ENCODE measurements at places on chromosomes 3 and 15. TPM values are rescaled to one million over a fixed set of nuclear protein-coding genes. Genes with fewer than 3 reads are reported as not detected.

NEK10 gene
- 3.9 TPM for total RNA-seq

TPM1 gene
- total RNA-seq, result 11.2 TPM

FRMD5 gene
- not detected for total RNA-seq

SAXO2 gene
- total RNA-seq, result not detected

- DNase-seq, result no peak
Observed at GRCh38 chr3:71956716-71957115, 171.8 kb upstream of the PROK2 start.

- DNase-seq, result no peak
Observed at GRCh38 chr15:75021341-75021740, 2.0 kb upstream of the PPCDC start.

GRCh38 chr15:67127331-67127664, 61.9 kb downstream of the SMAD3 start:
- DNase-seq, result no peak

GRCh38 chr3:12916159-12916558, 74.8 kb upstream of the RPL32 start:
- peak; percentile 16 for DNase-seq

- no peak for DNase-seq
Observed at GRCh38 chr3:39903253-39903652, 93.8 kb downstream of the MYRIP start.

GRCh38 chr15:42721016-42721415, 15.9 kb downstream of the CDAN1 start:
- no peak for DNase-seq

DNA sequence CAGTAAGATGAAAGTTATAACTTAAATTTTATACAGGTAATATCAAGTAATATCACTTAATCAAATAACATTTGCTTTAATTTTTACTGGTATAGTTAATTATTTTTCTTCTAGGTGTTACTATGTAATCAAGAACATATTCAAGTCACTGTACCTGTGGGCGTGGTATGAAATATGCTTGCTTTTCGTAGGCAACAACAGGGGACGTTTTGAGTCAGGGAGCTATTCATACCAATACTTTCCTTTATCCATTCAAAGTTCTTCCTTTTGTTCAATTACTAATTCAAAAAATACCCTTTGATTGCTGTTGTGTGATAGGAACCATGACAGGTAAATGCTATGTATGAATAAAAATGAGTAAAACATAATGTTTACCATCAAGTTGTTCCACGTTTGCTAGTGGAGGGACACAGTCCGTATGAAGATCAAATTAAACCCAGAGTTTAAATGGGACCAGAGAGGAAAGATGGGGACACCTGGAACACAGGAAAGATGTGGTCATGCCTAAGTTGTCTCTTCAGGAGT, 654.0 kb upstream of the KCNMB2 start:
- DNase-seq, result no peak

DNA sequence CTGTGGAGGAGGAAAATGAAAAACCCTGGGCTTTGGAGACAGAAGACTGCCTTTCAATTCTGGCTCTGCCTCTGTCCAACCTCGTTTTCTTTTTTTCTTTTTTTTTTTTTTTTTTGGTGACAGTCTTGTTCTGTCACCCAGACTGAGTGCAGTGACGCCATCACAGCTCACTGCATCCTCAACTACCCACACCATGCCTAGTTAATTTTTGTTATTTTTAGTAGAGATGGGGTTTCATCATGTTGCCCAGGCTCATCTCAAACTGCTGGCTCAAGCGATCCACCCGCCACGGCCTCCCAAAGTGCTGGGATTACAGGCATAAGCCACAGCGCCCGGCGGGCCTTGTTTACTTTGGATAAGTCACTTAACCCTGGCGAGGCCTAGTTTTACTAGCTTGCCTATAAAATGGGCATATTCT, 66.3 kb upstream of the SLC25A26 start:
- no peak for DNase-seq
